ENCODE measurements at places on chromosomes 11 and 22.

GRCh38 chr11:34600339-34601084 is 20.4 kb upstream of the EHF start:
- peak; percentile 53 for DNase-seq

- DNase-seq = peak; percentile 75
Observed at GRCh38 chr22:31039393-31039792, 41.7 kb upstream of the SMTN start.

GRCh38 chr22:17072877-17073276 is 11.9 kb upstream of the IL17RA start:
- no peak for DNase-seq

- no peak for DNase-seq
Observed at GRCh38 chr11:62928011-62928410, 6.8 kb upstream of the CHRM1 start.

GRCh38 chr22:17777005-17777716 is 2.9 kb upstream of the BID start:
- DNase-seq = no peak

Measured in fibroblast of the aortic adventitia (primary cell).